CD14-positive monocyte (primary cell): ENCODE measurements at places on chromosomes 4 and X.

DNA sequence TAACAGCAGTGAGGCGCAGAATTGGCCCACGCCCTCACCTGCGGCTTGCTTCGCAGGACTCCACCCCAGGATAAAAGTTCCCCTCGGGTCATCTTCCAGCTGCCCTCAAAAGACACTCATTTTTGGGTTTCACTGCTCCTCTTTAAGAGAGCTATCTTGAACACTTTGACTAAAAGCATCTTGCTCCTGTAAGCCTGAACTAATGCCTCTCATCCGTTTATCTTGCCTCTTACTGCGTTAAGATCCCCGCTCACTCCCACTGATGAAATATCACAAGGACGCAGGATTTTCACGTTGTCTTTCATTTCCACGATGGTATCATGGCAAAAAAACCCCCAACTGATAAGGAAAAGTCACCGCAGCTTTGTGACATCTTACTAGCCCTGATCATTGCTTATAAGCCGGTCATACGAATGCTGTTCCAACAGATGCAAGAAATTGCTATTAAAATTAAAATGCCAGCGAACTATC lies 591 bp upstream of the ACSL4 start:
- no peak for DNase-seq

- DNase-seq, result no peak
Observed at GRCh38 chrX:8988446-8988845, 45.5 kb downstream of the FAM9B start.

- no peak for DNase-seq
Observed at GRCh38 chr4:23366557-23366906, 523.3 kb downstream of the PPARGC1A start.

DNA sequence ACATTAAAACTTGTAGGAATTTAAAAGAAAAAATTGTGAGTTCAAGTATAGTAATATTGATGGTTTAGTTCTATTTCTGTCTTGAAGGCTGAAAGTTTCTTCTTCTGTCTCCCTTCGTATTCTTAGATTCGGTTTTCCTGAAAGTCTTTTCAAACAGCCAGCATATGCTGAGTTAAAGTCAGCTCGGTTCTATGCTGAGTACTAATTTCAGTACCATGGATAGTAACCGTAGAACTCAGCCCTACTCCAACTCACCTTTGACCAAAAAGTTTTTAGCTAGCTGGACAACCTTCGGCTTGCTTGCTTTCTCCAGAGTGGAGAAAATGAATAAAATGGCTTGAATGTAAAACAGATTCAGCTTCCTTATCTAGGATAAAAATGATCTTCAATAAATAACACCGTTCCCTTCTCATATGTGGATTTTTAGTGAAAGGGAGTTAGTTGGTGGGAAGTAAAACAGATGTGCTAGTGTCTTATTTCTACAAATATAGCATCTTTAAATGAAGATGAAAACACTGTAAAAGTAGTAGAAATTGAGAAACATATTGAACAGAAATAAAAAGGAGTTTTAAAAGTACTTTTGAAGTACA lies 5.2 kb downstream of the POU4F2 start:
- DNase-seq, result no peak
